ENCODE measurements at places on chromosomes 7 and 10.

- DNase-seq: no peak
Observed at GRCh38 chr10:35126062-35126529, 550 bp upstream of the CREM start.

DNA sequence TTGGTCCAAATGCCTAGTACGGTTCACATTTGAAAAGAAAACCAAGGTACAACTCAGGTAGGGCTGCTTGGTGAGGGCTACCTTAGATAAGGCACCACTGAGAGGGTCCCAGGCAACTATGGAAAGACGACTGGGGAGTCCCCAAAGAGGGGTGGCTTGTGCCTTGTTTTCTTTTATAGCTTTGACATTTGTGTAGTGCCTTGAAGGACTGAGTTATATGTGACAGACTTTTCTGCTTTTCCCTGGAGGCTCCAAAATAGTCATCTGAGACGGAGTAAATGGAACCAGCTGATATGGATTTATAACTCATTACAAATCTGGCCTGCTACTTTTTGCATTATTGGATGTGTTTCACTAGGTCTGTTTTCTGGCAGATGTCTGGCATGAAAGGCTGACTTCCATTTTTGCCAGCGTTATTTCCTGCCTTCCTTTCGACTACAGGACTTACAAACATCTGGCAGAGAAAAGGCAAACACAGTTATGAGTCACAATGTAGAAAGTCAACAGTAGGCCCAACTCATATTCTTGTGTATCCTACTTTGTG lies 88.2 kb upstream of the IMMP2L start:
- no peak for DNase-seq

DNA sequence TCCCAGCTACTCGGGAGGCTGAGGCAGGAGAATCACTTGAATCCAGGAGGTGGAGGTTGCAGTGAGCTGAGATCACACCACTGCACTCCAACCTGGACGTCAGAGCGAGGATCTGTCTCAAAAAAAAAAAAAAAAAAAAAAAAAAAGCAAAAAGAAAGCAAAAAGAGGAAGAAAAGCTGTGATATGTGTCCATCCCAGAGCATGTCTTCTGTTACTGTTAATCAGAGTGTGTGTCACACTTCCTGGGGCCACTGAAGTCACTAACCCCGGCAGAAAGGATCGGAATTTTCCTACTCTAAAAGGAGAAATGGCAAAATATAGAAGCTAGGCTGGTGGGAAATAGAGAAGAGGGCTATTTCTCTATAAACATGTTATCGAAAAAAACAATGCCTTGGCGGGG lies 11.9 kb downstream of the PIK3AP1 start:
- no peak for DNase-seq

DNA sequence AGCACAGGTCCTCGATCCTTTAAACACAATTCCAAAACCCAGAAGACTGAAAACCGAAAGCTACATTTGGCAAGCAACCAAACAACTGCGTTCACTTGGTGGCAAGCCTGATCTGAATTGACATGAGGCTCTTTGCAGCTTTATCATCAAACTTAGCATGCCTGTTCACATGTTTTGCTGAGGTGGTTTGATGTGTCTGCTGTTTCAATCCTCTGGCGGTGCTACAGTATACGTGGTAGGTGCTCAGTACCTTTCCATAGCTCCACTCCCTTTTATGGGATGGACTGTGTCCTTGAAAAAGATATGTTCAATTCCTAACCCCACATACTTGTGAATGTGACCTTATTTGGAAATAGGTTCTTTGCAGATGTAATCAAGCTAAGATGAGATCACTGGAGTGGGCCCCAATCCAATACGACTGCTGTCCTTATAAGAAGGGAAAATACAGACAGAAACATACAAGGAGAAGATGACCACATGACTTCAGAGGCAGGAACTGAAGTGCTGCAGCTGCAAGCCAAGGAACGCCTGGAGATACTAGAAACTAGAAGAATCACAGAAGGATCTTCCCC lies 33.4 kb downstream of the CCDC6 start:
- DNase-seq: no peak

DNA sequence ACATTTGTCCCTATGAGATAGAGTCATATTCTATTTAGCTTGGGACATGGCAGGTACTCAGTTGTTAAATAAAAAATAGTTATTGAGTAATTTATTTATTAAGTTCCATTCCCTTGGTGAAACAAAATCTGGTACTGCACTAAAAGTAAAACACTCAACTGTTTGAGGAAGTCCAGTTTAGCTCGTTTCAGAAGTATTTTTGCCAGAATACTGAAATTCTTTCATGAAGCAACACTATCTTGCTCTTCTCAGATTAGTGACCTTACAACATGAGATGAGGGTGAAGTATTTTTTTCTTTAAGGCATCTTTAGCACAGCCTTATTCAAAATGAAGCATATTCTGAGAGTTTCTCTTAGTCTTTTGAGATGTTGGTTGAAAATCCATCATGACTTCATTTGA lies 106.0 kb downstream of the ZNF365 start:
- DNase-seq: no peak

DNA sequence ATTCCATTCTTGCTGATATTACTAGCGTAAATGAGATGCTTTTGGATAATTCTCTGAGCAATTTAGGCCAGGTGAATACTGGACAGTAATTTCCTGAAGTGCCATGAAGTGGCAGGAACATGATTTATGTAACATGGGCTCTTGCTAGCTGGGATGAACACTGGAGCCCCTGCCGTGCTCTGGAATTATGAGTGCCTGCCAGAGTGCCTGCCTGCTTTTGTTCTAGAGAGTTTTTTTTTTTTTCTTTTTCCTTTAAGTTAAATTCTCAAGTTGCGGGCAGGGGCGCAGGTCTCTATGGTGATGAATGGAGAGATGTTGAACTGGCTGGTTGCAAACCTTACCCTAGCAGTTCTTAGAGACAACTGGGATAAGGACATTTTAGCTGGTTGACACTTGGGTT lies 165.9 kb downstream of the AUTS2 start:
- DNase-seq: no peak

GRCh38 chr7:66119245-66119850 lies 4.7 kb downstream of the CRCP start:
- DNase-seq: no peak

- no peak for DNase-seq
Observed at GRCh38 chr10:56370217-56371113, 9.4 kb upstream of the ZWINT start.

- DNase-seq: no peak
Observed at GRCh38 chr7:103799298-103799697, 190.2 kb downstream of the RELN start.

DNA sequence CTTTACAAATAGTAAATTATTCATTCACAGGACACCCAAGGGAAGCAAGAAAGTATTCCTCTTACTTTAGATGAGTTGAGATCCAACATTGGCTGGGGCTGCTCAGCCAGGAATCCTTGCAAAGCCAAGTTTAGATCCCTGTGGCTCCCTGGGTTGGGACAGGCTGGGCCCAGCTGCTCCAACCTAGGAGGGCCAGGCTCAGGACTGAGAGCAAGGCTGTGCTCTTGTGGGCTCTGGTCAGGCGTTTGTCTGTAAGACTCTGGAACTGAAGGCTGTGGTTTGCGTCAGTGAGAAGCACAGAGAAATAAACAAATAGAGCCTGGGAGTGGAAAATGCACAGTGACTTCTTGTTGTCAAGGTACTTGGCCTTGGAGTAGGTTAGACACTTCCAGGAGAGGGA lies 53.2 kb upstream of the TMEM273 start:
- DNase-seq: no peak

- no peak for DNase-seq
Observed at GRCh38 chr7:150458235-150458634, 7.8 kb downstream of the GIMAP8 start.

DNA sequence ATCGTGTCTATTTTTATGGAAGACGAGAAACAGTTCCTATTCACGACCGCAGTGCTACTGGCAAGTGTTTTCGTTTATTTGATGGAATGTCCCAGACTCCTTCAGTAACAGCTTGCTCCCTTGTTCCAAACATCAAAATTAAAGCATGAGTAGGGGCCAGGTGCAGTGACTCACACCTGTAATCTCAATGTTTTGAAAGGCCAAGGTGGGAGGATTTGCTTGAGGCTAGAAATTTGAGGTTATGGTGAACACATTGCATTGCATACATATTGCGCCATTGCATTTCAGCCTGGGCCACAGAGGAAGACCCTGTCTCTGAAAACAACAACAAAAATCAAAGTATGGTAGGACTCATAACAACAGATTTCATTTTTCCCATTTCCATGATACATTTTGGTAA lies 22.8 kb downstream of the PTTG1IP2 start:
- no peak for DNase-seq

Measured in posterior vena cava (tissue), 2 donors.